ENCODE measurements at places on chromosomes 16 and 17. TPM values are rescaled to one million over a fixed set of nuclear protein-coding genes. Genes with fewer than 3 reads are reported as not detected.
A peak's percentile ranks its signal among the peaks of the same experiment; 100 is the strongest.

GRCh38 chr16:30356401-30357084 is 1.4 kb upstream of the CD2BP2 start:
- H3K4me1 ChIP-seq, result peaks cover 58% of the 10 kb centered on the region
- no peak for DNase-seq
- no peaks in the 10 kb centered on the region for H3K27me3 ChIP-seq

Gene VASN
- 18.1 TPM for total RNA-seq

DNA sequence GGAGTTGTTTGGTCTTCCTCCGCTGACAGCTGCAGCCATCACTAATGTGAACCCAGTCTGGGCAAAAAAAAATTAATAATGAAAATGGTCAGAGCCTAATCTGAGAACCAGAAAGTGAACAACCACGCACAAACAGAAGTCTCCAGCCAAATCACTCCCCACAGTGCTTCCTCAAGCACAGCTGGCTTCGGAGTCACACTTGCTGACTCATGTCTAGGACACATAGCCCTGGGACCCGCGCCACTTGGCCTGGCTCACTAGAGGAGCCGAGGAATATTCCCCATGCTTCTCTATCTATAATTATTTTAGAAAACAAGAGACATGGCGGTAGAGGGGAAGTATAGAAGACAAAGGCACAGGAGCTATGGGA is 109.1 kb downstream of the ZFHX3 start:
- no peak for DNase-seq
- peaks cover 75% of the 10 kb centered on the region for H3K4me1 ChIP-seq
- peaks cover 7% of the 10 kb centered on the region for H3K36me3 ChIP-seq
- no peak overlapping the region for H3K4me3 ChIP-seq

GRCh38 chr17:42779936-42780850 is at the start of gene WNK4:
Gene WNK4, plus strand, starts transcription at chr17:42780610. Its CDS starts 89 bp downstream, at chr17:42780699.
- H3K4me3 ChIP-seq, result peak within 1 kb of the TSS; percentile 57
- H3K36me3 ChIP-seq, result peaks cover 38% of the 10 kb centered on the region
- peaks cover 9% of the 10 kb centered on the region for H3K4me1 ChIP-seq
- peak within 1 kb of the TSS; percentile 45 for H3K27ac ChIP-seq
- peaks cover 43% of the 10 kb centered on the region for H3K27me3 ChIP-seq
- DNase-seq, result peak; percentile 41

Gene UTS2R
- not detected for total RNA-seq

GRCh38 chr17:44414394-44415155 is 25.1 kb upstream of the ITGA2B start:
- H3K36me3 ChIP-seq, result peaks cover 12% of the 10 kb centered on the region
- no peaks in the 10 kb centered on the region for H3K27me3 ChIP-seq
- DNase-seq, result no peak
- H3K27ac ChIP-seq, result no peak overlapping the region
- H3K4me1 ChIP-seq, result peaks cover 13% of the 10 kb centered on the region
- no peak overlapping the region for H3K4me3 ChIP-seq

DNA sequence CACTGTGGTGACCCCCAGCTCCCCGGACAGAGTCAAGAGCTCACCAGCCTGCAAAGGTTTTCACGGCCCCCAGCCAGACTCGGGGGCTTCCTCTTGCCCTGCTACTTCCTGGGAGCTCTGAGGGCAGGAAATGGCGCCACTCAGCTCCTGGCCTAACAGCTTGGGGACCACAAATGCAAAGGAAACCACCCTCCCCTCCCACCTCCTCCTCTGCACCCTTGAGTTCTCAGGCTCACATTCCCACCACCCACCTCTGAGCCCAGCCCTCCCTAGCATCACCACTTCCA is 375 bp upstream of the SPN start:
- H3K4me3 ChIP-seq, result no peak overlapping the region
- no peak for DNase-seq
- H3K27me3 ChIP-seq, result peaks cover 15% of the 10 kb centered on the region
- no peak overlapping the region for H3K27ac ChIP-seq

GRCh38 chr17:75983501-75984181 is 4.6 kb downstream of the TEN1 start:
- peaks cover 42% of the 10 kb centered on the region for H3K36me3 ChIP-seq
- peak overlapping the region; percentile 81 for H3K27ac ChIP-seq
- H3K4me1 ChIP-seq, result peaks cover 41% of the 10 kb centered on the region
- peak; percentile 75 for DNase-seq
- peak overlapping the region; percentile 40 for H3K4me3 ChIP-seq

- H3K36me3 ChIP-seq, result peaks cover 48% of the 10 kb centered on the region
- no peak for DNase-seq
- no peaks in the 10 kb centered on the region for H3K27me3 ChIP-seq
- H3K27ac ChIP-seq, result no peak overlapping the region
- H3K4me3 ChIP-seq, result no peak overlapping the region
- peaks cover 8% of the 10 kb centered on the region for H3K4me1 ChIP-seq
Observed at GRCh38 chr17:75853433-75853832, 1.7 kb downstream of the WBP2 start.

- no peaks in the 10 kb centered on the region for H3K27me3 ChIP-seq
- no peak overlapping the region for H3K27ac ChIP-seq
- peaks cover 5% of the 10 kb centered on the region for H3K36me3 ChIP-seq
- no peak for DNase-seq
- peaks cover 36% of the 10 kb centered on the region for H3K4me1 ChIP-seq
Observed at GRCh38 chr17:55272711-55273578, 8.2 kb downstream of the HLF start.

Gene HYDIN
- 2.9 TPM for total RNA-seq

Gene TP53TG3E
- not detected for total RNA-seq

Gene ARL5C
- not detected for total RNA-seq

GRCh38 chr17:78429618-78429995 is 51.2 kb downstream of the PGS1 start:
- DNase-seq, result no peak
- H3K36me3 ChIP-seq, result peaks cover 28% of the 10 kb centered on the region
- H3K27me3 ChIP-seq, result no peaks in the 10 kb centered on the region

Gene DNAH9
- total RNA-seq, result 0.19 TPM

GRCh38 chr16:68492151-68492542 is 43.8 kb upstream of the SMPD3 start:
- peaks cover 7% of the 10 kb centered on the region for H3K36me3 ChIP-seq
- H3K4me3 ChIP-seq, result no peak overlapping the region
- peaks cover 15% of the 10 kb centered on the region for H3K27me3 ChIP-seq
- peaks cover 19% of the 10 kb centered on the region for H3K4me1 ChIP-seq
- no peak for DNase-seq

GRCh38 chr17:57006040-57006439 is 28.1 kb downstream of the SCPEP1 start:
- no peaks in the 10 kb centered on the region for H3K4me1 ChIP-seq
- no peak for DNase-seq
- H3K36me3 ChIP-seq, result no peaks in the 10 kb centered on the region
- H3K4me3 ChIP-seq, result no peak overlapping the region

Gene NPB
- 0.27 TPM for total RNA-seq

- H3K4me3 ChIP-seq, result no peak overlapping the region
- peaks cover 11% of the 10 kb centered on the region for H3K36me3 ChIP-seq
Observed at GRCh38 chr16:24700549-24701392, 28.7 kb upstream of the TNRC6A start.

DNA sequence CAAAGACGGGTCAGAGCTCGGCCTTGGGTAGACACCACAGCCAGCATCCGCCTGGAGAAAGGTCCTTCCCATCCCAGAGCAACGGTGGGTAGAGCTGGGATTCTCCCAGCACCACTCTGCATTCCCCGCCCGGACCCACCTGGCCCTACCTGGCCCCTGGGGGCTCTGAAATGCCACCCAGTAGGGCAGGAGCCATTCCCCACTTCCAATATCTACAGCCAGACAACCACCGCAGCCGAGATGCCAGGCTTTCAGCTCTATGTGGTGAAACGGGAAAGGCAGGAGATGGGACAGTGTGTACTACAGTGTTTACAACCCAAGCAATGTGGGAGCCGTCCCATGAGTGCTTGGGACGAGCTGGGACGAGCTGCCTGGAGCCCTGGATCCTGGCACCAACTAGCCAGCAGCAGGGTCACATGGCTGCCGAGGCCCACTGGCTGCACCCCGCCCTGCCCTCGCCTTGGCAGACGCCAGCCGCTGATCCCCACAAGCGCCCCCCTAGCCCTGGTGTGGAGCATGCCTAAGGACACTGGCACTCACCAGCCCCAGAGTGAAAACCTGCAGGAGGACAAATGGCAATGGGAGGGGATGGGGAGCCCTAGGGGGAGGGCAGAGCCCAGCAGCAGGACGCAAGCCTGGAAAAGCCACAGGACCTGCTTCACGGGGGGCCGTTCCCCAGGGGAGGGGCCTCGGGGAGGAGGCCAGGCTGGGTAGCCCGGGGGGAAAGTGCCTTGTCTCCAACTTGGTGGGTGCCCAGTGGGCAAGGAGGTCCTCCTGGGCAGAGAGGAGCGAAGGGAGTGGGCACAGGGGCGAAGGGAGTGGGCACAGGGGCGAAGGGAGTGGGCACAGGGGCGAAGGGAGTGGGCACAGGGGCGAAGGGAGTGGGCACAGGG is 13.5 kb downstream of the TMC6 start:
- H3K27ac ChIP-seq, result no peak overlapping the region
- DNase-seq, result no peak
- H3K27me3 ChIP-seq, result no peaks in the 10 kb centered on the region

DNA sequence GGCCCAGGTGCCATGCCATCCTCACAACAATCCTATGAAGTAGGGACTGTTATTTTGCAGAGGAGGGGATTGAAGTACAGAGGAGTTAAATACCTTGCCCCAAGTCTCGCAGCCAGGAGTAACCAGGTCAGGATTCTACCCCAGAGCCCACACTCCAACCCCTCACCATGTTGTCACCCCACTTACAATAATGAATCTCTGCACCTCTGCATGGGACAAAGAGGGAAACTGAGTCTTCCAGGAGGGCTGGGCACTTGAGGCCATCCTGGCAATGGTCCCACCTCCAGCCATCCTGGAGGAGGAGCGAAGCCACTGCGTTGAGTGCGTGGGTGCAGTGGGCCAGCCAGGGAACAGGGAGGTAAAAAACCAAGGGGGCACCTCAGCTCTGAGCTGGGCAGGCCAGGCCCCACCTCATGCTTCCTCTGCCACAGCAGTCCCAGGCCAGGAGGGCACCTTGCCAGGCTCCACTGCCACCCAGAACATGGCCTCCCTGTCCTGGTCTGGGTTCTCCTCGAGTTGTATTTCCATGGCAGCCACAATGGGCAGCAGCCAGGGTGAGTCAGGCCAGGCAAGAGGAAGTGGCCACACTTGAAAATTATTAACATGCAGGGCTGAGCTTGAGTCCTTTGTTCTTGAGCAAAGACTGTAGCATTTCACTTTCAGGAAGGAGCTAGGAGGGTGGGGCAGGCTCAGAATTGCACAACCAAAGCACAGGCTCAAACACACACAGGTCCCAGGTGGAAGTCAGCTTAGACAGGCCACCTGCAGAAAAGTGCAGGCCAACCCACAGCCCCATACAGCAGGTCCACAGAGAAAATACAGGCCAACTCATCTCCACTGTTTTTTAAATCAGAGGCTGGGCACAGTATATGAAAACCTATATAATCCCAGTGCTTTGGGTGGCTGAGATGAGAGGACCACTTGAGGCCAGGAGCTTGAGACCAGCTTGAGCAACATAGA is 52.1 kb downstream of the CUEDC1 start:
- H3K36me3 ChIP-seq, result peaks cover 15% of the 10 kb centered on the region
- H3K4me3 ChIP-seq, result peak overlapping the region; percentile 13
- H3K27ac ChIP-seq, result peak overlapping the region; percentile 93
- peak; percentile 84 for DNase-seq
- peaks cover 62% of the 10 kb centered on the region for H3K4me1 ChIP-seq

DNA sequence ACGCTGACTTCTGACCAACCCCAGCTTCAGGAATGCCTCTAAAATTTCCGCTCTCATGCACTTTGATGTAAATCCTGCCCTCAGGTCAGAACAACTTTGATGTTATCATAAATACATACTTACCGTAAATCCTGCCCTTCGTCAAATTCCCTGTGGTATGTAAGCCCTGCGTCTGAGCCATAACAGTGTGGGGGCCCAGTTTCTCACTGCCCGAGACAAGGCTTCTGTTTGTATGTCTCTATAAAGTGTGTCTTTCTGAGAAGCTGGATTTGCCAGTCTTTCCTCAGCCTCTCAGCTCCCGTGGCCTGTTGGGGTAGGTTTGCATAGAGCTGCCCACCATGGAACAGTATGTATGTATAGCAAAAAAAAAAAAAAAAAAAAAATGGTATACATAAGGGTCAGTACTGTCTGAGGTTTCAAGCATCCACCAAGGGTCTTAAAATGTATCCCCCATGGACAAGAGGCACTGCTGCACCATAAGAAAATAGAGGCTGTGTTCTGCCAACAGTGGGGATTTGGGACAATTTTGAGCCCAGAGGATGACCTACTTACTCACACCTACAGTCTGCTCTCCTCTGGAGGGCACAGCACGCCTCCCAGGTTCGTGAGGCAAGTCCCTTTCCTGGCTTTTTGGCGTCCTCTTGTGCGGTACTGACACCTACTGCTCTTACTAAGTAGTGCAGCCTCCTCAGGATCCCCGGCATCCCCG is 17.5 kb downstream of the PRMT7 start:
- H3K36me3 ChIP-seq, result peaks cover 24% of the 10 kb centered on the region
- no peaks in the 10 kb centered on the region for H3K27me3 ChIP-seq
- H3K4me3 ChIP-seq, result no peak overlapping the region
- no peak overlapping the region for H3K27ac ChIP-seq
- no peaks in the 10 kb centered on the region for H3K4me1 ChIP-seq
- DNase-seq, result peak; percentile 85

DNA sequence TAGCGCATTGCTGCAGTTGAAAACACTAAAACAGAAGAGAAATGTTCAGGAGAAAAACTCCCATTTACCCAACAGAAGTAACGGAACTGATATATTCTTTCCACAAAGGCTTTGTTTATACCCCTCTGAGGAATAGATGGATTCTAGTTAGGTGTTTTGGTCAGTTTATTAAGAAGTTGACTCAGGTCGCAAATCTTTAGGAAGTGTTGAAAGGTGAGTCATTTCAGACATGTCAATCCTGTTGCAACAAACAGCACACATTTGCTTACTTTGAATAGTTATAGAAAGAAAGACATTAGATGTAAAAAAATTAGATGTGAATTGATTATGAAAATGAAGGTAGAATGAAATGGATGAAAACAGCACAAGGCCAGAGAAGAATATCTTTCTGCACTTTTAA is 941.0 kb downstream of the KCNJ2 start:
- no peak for DNase-seq
- no peaks in the 10 kb centered on the region for H3K36me3 ChIP-seq
- no peaks in the 10 kb centered on the region for H3K27me3 ChIP-seq
- no peak overlapping the region for H3K4me3 ChIP-seq
- no peak overlapping the region for H3K27ac ChIP-seq

DNA sequence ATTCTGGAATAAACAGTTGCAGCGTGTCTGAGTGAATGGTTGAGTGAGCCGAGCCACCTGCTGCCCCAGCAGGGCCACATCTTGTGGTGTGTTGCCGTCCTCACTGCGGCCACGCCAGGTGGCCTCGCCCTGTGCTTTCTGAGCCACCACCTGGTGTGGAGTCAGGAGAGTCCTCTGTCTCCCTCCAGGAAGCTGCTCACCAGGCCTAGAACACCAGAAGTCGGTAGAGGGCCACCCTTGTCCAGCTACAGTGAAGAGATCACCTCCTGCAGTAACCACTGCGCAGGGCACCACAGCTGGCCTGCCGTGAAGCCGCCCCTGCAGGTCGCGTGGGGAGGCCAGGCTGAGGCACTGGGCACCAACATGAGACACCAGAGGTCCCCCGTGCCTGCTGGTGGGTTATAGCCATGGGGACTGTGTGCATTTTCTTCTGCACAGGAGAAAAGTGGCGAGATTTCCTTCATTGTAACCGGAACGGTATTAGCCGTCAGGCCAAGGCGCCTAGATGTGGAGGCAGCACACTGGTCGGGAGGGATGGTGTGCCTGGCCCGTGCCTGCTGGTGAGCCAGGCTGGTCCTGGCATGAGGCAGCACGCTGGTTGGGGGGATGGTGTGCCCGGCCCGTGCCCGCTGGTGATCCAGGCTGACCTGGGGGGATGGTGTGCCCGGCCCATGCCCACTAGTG is 28.9 kb upstream of the FOXK2 start:
- peaks cover 37% of the 10 kb centered on the region for H3K36me3 ChIP-seq
- H3K4me3 ChIP-seq, result no peak overlapping the region
- H3K4me1 ChIP-seq, result peaks cover 9% of the 10 kb centered on the region
- H3K27me3 ChIP-seq, result no peaks in the 10 kb centered on the region

Gene TBC1D26
- not detected for total RNA-seq

Data from Calu3 (cell line).